ENCODE measurements at places on chromosomes 7 and 10.

DNA sequence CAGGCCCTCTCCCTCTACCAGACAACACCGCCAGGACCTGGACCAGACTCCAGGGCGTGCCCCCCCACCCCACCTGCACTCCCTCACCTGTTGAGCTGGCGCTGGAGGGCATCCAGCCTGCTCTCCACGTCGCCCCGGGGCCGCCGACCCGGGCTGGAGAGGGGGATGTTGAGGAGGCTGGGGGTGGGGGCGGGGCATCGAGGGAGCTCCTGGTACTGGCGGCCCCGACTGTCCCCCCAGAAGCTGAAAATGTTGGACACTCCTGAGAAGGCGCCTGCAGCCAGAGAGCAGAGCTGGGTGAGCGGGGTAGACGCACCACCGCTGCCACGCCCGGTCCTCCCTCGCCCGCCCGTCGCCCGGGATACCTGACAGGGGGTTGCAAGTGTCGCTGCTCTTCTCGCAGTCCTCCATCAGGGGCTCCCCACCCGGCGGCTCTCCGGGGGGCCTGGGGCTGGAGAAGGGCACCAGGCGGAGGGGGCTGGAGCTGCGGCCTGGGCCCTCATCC lies 30.8 kb downstream of the KCNH2 start:
- DNase-seq = no peak

GRCh38 chr7:76377186-76377918 lies 18.6 kb upstream of the YWHAG start:
- DNase-seq = no peak

- DNase-seq = no peak
These were observed 17.4 kb upstream of the PROSER2 start for GRCh38 chr10:11805792-11806191.

GRCh38 chr10:21505711-21506278 lies 19.7 kb downstream of the SKIDA1 start:
- DNase-seq = no peak

DNA sequence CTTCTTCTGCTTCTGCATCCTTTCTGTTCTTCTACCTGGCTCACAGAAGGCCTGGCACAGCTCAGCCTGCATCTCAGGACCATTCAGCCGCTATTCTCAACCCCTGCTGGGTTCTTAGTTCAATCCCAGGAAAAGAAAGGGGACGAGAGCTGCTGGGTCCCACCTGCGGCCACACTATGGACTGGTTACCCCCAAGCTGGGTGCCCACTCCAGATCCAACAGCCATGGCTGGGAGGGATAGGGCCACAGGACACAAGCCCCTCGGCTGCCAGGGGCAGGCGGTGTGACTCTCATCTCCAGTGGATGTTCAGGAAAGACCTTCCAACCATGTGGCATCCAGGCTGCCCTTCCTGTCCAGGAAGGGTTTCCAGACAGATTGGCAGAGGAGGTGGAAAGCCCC lies 97.6 kb upstream of the NMT2 start:
- DNase-seq = no peak

GRCh38 chr7:32412471-32412870 lies 77.7 kb downstream of the LSM5 start:
- no peak for DNase-seq

Measured in hippocampal formation (tissue), 2 donors.